Activated T-helper 1 cell treated with anti-CD3 and anti-CD28 coated beads, Interleukin-2, amount 50 U/mL, for 16 hours (primary cell): ENCODE measurements at places on chromosomes 4 and X.

DNA sequence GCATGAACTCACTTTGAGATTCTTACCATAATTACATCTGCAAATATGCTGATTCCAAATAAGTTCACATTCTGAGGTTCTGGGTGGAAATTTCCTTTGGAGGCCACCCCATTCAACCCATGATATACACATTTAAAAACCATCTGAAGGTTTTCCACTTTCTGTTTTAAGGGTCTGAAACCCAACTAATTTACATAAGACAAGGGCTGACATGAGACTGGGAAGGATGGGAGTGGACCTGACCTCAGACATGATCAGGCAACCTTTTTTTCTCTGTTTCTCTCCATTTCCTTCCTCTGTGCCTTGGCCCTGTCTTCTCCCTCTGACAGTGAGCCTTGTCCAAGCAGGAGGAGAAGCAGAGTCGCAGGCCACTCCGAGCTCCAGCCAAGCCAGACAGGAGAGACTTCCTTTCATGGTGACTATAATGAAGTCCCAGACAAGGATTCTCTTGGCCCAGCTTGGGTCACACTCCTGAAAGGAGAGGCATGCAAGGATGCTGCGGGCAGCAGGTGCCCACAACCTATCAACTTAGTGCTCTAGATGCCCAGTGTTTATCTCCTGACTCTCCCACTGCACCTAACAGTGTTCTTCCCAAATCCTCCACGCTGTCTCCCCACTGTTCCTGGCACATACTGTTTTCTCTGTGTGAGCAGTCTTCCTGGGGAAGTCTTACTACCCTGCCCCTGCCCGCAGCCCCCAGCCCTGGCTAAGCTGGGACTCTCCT is 39.9 kb downstream of the MSX1 start:
- no peak for DNase-seq

GRCh38 chr4:185357733-185358440 is 37.8 kb downstream of the LRP2BP start:
- no peak for DNase-seq

GRCh38 chr4:57443308-57443707 is 333.1 kb upstream of the IGFBP7 start:
- DNase-seq: no peak

DNA sequence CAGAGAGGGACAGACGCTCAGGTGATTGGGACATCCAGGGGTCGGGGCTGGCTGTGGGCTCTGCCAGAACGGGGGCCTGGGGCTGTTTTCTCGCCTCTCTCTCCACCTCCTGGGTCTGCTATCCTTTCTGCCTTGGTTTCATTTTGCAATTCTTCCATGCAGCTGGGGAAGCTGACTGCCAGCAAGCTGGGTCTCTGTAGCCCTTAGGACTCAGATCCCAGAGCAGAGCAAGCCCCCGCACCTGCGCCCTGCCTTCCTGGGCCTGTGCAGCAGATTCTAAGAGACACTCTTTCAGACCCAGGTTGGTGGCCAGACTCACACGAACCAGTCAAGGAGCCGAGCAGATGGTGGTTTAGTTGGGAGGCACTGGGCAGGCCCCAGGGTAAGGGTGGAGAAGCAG is 59.1 kb upstream of the GRPEL1 start:
- DNase-seq: no peak

- no peak for DNase-seq
These were observed 271.8 kb upstream of the GK2 start for GRCh38 chr4:79679859-79680258.

DNA sequence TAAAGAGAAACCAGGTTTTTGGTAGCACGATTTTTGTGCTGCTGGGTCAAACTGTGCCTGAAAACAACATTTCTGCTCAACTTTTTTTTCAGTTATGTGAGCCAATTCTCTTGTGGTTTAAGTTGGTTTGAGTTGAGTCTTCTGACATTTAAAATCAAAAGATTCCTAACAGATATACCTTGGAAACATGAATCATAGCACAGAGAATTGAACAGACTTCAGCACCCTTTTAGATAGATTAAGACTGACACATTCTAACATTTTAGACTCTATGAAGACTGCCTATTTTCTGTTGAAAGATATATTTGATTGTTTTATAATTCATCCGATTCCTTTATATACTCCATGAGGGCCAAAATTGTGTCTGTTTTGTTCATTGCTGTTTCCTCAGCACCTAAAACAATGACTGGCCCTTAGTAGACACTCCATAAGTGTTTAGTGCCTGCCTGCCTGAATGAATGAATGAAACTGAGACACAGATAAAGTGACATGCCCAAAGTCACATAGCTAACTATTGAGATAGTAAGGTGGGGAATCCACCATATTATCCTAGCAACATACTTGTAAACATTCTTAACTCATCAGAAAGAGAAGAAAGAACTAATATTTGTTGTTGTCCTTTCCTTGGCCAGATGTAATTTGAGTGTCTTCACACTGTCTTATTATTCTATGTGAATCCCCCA is 624.0 kb downstream of the MID1IP1 start:
- DNase-seq: no peak

GRCh38 chrX:132561483-132561882 is 72.6 kb upstream of the MBNL3 start:
- no peak for DNase-seq

GRCh38 chr4:110636680-110637407 is 14.0 kb upstream of the PITX2 start:
- DNase-seq: no peak

GRCh38 chr4:106316773-106317409 is 541 bp downstream of the AIMP1 start:
- no peak for DNase-seq

DNA sequence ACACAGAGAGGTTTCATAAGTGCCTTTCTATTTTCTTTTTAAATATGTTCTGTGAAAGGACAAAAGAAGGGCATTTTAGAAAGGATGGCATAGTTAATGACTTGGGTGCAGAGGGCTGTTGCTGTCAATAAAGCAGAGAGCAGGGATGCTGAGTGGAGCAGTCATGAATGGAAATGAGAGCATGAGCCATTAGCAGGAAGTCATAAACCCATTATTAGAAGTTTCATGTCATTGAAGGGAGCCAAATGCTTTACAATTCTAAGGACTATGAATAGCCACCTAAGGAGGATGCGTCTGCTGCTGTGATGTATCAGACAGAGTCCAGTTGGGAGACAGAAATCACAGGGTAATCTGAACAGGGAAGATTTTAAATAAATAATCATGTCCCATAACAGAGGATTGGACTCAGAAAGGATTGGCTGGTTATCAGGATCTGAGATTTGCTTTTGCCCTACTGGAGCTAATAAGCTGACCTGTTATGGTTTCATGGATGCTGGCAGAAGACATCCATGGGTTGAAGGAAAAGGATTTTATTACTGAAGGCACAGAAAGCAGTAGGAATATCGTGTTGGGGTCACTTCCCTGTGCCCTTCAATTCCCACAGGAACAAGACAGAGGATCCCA is 47.5 kb upstream of the WDR19 start:
- no peak for DNase-seq

- no peak for DNase-seq
These were observed 200.0 kb downstream of the PPP1R2C start for GRCh38 chrX:42577936-42578470.

- no peak for DNase-seq
These were observed 17.3 kb downstream of the PARM1 start for GRCh38 chr4:74950200-74950599.

GRCh38 chr4:148332486-148332885 is 109.7 kb downstream of the NR3C2 start:
- no peak for DNase-seq

DNA sequence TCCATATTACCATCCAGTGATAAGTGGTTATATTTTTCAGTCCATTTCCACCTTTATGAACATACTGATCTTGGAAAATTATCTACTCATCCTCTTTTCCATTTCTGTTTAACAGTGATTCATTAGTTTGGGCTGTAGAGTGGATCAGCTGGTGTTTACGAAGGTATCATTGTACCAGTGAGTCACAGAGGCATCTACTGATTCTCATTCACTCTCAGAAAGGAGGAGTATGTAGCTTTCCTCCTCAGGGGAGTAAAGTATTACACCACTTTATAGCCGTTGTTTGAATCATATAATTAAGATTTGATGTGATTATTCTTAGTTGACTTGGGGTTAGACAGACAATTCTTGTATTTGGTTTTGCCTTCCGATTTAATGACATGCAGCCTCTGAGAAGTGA is 74.7 kb downstream of the GALNT7 start:
- no peak for DNase-seq

- DNase-seq: no peak
These were observed 177.3 kb downstream of the PABPC4L start for GRCh38 chr4:134024251-134024650.

DNA sequence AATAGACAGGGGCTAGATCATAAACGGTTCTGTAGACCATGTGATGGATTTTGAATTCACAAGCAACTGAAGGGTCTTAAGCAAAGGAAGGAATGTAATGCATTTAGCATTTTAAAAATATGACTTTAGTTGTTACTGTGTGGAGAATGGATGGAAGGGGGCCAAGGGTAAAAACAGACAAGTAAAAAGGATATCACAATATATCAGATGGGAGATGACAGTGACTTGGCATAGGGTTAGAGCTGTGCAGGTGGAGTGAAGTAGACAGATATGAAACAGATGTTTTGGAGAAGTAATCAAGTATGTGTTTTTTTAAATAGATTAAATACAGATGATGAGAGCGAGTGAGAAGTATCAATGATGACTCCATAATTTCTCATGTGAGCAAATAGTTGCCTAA is 1116.0 kb upstream of the TENM3 start:
- DNase-seq: no peak

DNA sequence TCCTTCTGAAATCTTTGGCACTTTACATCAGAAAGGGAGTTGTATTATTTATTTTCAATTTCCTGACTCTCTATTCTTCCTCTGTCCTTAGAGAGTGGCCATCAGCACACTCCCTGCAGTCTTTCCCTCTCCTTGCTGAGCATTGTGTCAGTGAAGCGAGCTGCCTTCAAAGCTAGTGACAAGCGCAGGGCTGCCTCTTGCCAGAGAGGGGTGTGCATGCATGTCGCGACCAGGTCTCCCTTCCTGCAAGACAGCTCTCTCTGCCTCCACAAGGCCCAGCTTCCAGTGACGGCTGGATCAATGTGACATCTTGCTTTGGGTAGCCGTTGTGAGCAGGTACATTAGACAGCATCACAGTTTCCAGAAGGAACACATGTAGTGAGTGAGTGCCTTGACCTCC is 810.9 kb upstream of the TENM3 start:
- DNase-seq: no peak

DNA sequence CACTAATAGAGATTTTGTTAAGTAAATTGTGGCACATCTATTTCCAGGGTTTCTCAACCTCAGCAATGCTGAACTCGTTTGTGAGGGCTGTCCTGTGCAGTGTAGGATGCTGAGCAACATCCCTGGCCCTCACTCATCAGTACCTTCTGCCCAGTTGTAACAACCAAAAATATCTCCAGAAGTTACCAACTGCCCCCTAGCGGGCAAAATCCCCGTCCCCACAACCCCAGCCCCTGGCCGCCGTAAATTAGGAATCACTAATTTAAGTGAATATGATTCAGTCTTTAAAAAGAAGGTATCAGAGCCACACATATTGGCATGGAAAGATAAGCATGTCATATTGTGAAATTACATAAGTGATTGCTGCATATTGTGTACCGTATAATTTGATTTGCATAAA is 123.4 kb downstream of the ASB9 start:
- DNase-seq: no peak

DNA sequence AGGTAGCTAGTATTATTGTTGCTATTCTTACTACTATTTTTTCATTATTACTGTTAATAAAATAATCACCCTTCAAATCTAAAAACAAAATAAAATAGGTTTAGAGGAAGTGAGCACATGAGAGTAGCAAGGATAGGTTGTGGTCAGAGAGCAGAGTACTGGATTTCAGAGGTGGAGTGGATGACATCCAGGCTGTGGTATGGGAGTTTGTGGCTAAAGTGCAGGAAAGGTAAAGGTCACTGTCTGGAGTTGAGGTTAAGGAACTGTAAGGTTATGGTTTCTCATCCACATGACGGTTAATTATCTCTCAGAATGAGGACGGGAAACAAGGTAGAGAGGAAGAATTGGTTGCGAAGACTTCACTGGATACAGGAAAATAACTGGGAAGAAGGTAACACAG is 27.7 kb downstream of the STEEP1 start:
- DNase-seq: no peak

DNA sequence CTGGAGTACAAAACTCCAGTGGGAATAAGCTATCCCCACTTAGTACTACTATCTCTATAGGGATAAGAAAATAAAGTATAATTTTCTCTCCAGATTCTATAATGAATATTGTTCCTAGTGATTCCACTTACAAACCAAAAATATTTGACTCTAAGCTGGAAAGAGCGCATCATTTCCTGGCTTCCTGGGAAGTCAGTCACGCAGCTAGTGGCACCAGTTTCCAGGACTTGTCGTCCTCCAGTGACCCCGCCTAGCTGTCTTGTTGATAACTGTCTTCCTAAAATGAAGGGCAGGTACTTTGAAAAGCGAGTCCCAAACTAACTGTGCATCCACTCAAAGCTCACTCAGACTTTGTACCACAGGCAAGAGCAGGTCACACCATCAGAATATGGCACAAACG is 39.3 kb downstream of the LNX1 start:
- no peak for DNase-seq

DNA sequence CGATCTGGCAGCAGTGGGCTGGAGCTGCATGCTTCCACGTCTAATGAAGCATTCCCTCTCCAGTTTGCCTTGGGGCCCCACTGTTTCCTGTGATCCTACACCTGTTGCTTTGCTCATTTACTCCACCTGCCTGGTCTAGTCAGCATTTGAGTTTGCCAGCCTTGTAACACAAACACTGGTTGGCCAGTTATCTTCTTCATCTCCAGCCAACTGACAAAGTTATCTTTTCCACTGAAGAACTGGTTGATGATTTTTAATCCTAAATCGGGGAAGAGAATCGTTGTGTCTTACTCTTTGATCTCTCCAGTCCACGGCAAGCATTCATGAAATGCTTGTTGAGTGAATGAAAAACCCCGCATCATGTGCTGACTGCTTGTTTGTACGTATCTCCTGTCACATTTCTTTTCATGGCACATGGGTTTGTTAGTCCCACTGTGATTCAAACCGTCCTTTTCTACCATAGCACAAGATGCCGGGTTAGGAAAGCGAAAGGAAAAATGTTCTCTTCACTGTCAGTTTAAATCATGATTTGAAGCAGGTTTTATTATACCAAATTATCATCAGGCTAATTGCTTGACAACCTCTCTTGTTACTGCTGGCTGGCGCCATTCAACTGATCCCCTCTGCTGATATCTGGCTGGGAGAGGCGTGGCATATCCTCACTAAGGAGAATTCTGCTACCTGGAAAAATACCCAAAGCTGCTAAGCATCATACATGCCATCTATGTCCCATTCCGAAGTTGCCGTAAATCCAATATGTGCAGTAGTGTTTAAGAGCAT is 144.8 kb downstream of the SHROOM3 start:
- DNase-seq: no peak

DNA sequence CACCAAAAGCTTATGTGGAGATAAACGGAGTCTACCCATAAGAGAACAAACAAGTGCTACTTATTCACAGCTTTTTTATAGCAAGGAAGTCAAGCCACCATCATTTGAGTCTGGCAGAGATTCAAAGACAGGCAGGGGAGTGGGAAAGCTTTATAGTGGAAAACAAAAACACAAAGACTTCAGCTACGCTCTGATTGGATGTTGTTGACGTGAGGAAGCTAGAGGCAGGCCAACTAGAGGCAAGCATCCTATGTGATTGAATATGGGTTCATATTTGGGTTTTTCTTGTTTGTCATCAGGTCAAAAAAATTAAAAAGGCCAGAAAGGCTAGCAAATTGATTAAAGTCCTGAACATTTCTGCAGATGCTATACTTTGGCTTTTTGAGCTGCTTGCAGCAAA is 719 bp upstream of the TCEAL4 start:
- DNase-seq: no peak

- DNase-seq: no peak
These were observed 37.0 kb downstream of the IRS4 start for GRCh38 chrX:108699368-108699767.
